ENCODE measurements at places on chromosomes 4 and X.

GRCh38 chrX:155086961-155087735 is 15.8 kb downstream of the BRCC3 start:
- DNase-seq = no peak

- peak; percentile 2 for DNase-seq
Measured at GRCh38 chrX:97685753-97686152, 802.0 kb downstream of the RPA4 start.

GRCh38 chr4:40992472-40993295 is 221.7 kb downstream of the APBB2 start:
- no peak for DNase-seq

DNA sequence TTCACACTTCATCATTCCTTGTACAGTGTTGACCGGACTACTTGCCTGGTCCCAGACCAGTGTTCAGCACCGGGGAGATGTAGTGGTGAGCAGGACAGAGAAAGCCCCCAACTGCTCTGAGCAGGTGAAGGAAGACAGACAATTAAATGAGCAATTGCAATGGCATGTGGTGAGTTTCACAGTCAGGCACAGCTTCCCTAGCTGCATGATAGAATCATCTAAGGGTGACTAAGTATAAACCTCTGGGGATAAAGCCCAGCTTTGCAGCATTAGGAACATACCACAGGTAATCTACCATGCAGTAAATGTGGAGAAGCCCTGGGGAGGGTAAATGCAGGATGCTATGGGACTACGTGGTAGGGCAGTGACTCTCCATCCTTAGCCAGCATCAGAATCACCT is 47.8 kb downstream of the TMA16 start:
- DNase-seq = peak; percentile 28

DNA sequence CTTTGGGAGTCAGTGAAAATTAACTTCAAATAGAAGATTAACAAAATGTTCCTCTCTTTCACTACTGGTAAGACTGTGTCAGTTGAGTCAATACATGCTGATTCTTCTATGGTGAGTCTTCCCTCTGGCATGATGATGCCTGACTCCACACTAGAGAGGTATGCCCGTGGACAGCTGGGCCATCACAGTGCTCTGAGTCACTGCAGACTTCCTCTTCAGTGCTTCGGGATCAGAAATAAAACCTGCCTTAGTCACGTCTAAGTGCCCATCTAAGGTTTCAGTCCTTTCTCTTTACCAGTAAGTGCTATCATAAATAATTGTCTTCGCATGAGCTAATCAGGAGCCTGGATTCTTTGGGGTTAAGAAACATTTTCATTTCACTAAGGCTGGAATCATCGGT is 1.6 kb upstream of the ASB5 start:
- peak; percentile 75 for DNase-seq

GRCh38 chrX:67723580-67724351 is 179.9 kb downstream of the AR start:
- no peak for DNase-seq

DNA sequence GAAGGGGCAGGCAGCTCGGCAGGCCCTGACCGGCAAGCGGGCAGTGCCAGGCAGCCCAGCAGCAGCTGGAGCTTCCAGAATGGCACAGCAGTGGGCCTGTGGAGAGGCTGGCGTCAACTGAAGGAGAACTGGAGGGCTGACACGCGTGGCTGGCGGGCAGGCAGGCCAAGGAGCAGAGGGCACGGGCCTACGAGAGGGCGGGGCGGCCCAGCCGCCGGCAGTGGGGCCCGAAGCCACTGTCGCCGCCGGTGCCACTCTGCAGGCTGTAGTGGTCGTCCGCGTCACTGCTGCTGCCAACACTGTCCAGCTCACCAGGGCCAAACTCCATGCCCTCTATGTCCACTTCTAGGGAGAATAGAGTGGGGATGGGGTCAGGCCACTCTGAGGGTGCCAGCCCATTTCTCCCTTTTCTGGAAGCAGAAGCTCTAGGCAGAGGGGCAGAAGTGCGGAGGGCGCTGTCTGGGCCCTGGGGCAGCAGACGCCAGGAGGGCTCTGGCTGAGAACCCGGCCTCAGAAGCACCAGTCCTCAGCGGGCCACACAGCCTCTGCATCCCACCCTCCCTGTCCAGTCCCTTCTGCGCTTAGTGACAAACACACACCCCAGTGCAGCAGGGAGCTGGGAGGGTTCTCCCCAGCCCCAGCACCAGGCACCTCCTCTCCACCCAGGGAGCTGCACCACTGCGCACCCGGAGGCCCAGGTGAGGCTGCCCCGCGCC is 8.6 kb upstream of the HAUS3 start:
- DNase-seq = no peak

DNA sequence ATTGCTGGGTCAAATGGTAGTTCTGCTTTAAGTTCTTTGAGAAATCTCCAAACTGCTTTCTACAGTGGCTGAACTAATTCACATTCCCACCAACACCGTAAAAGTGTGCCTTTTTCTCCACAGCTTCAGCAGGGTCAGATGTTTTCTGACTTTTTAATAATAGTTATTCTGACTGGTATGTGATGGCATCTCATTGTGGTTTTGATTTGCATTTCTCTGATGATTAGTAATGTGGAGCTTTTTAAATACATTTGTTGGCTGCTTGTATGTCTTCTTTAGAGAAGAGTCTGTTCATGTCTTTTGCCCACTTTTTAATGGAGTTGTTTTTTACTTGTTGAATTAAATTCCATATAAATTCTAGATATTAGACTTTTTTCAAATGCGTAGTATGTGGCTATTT is 257.5 kb upstream of the ANKRD50 start:
- DNase-seq = peak; percentile 57

DNA sequence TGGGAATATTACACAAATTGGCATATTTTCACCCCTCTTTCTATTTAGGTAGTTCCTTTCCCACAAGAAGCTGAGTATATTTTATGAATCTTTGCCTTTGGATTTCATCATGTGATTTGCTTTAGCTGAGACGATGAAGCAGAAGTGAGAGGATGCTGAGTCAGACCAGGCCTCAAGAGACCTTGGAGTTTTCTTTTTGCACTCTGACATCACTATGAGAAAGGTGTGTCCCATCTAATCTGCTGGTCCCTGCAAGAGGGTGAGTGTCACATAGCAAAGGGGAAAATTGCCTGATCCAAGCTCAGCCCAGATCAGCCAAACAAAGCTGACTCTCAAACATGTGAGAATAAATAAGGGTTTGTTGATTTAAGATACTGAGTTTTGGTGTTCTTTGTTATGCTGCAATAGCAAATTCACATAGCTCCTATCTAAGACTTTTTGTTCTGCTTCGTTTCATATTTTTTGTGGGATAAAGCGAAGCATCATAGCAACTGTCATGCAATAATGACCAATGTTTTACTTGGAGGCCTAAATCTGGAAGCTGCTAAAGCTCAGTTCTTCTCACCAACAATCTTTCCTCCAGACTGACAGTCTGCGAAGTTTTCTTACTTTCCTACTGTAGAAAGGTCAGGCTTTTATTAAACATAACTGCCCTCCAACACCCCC is 176.9 kb downstream of the PDHA2 start:
- DNase-seq = no peak

- DNase-seq = no peak
Measured at GRCh38 chr4:189081826-189082225, 858.8 kb upstream of the FRG1 start.

DNA sequence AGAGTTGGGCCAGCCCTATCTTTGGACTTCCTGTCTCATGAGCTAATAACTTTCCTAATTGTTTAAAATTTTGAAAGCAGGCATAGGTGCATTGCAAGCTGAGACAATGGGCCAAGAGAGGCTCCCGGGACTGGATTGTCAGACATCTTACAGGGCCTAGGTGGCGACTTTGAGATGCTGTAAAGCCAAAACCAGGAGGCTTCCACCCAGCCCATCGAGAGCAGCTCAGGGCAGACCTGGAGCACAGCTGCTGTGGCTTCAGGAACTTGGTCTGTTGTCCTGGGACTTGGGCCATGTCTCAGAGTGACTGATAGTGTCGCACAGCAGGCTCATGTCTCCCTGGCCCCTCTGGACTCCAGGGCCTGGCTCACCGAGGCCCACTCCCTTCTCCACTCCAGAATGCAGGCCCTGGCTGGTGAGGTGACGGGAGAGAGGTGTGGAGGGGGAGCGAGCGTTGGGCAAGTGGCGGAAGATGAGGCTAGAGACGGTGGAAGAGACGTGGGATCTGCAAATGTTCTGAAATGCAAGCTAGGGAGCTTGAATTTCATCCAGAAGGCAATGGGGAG is 24.1 kb upstream of the MTM1 start:
- DNase-seq = no peak

- DNase-seq = no peak
Measured at GRCh38 chrX:10938365-10938923, 172.7 kb upstream of the HCCS start.

DNA sequence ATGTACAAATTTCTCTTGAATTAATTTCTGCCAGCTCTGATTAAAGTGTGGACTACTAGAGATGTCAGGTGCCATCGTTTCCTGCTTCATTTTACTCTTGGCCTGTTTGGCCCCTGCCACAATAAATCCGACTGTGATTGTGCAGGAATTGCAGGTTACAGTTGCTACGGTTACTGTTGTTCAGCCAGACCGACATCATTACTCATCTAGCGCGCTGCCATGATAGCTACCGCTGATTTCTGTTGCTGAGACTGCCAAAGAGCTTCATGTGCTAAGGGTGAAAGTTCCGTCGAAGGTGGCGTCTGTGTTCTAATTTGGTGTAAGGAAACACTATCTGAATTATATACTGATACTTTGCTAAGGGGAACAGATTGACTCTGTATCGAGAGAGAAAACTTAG is 22.1 kb downstream of the SLIT2 start:
- peak; percentile 81 for DNase-seq

- no peak for DNase-seq
Measured at GRCh38 chr4:111602848-111603247, 542.4 kb upstream of the FAM241A start.

GRCh38 chr4:22167201-22167600 is 218.6 kb upstream of the KCNIP4 start:
- DNase-seq = no peak

- no peak for DNase-seq
Measured at GRCh38 chr4:163613383-163613782, 118.9 kb downstream of the TMA16 start.

DNA sequence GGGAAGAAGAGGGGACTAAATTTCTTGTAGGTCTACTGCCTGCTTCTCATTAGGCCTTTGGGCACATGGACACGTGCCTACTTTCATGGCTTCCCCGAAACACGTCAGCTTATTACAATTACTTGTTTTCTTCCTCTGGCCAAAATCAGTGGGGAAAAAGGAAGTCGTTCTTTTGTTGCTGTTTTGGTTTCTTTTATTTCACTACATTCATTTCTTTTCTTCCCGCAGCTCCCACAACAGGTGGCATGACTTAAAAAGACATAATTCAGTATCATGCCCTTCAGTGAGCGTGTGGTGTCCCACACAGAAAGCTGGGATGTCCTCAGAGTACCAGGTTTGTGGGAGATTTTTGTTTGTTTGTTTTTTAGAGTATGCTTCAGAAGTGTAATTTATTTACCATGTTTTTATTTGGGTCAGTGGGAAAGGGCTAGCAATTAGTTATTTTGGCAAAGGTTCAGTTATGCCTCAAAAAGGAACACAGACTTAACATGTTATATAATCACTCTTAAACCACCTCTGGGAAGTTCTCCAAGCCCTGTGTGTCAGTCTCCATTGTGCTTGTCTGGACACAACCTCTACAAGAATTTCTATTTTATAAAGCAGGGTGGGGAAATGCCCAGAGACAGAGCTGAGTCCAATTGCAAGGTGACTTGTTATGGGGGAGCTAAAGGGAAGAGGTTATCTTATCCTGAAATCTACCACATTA is 44.2 kb upstream of the SPRY1 start:
- peak; percentile 98 for DNase-seq

DNA sequence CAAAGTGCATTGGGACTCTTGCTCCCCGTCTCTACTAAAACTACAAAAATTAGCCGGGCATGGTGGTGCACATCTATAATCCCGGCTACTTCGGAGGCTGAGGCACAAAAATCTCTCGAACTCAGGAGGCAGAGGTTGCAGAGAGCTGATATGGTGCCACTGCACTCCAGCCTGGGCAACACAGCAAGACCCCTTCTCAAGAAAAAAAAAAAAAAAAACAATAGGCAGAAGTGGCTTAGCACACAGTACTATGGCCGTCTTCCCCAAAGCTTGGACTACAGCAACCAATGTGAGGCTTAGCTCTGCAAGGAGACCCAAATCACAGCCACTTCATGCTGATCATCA is 162.8 kb upstream of the PRDX4 start:
- no peak for DNase-seq

- no peak for DNase-seq
Measured at GRCh38 chrX:19839770-19840254, 47.6 kb downstream of the SH3KBP1 start.

- no peak for DNase-seq
Measured at GRCh38 chr4:128846063-128846462, 36.6 kb downstream of the JADE1 start.

DNA sequence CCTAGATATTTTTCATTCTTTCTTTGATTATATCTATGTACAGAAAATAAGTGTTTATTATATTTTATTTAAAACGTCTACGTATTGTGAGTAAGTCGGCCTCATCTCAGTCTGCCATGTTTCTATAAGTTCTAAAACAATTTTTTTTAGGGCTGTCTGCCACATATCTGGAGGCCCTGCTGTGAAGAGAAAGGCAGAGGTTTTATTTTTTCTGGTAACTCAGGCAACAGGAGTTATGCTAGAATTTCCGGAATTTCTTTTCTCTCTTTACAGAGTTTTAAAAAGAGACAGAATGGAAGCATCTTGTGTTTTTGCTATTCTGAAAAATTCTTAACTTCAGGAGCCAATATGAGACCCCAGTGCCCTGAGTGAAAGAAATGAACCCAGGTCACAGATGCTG is 1124.0 kb upstream of the TENM3 start:
- no peak for DNase-seq

GRCh38 chr4:21555083-21555482 is 393.5 kb downstream of the KCNIP4 start:
- no peak for DNase-seq

GRCh38 chr4:118683513-118683912 is 1.7 kb upstream of the METTL14 start:
- DNase-seq = no peak

- no peak for DNase-seq
Measured at GRCh38 chr4:7782783-7783182, 156.9 kb downstream of the AFAP1 start.

DNA sequence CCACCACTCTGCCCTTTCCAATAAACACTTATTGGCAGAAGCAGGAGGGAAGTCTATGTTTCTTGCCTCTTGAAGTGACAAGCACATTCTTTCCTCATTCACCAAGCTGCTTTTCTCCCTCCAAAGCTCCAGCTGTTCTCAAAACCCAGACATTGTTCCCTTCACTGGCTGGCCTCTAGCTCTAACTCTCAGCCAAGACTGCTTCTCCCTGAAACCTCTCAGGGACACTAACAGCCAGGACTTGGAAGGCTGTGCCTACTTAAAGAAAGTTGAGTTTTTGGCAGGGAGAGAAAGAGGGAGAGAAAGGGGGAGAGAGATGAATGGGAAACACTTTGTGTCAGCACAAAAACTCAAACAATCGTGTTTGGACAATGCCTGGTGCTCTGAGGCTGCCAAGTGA is 99.5 kb downstream of the COX18 start:
- peak; percentile 35 for DNase-seq

- DNase-seq = no peak
Measured at GRCh38 chr4:119139311-119139710, 3.7 kb downstream of the MYOZ2 start.
